Fibroblast of lung (primary cell): ENCODE measurements at places on chromosomes 5 and 9. TPM values are rescaled to one million over a fixed set of nuclear protein-coding genes. Genes with fewer than 3 reads are reported as not detected.

AK8 gene
- 0.17 and 0.26 TPM in 2 replicates for total RNA-seq

NMUR2 gene
- not detected in 2 replicates for total RNA-seq

CORO2A gene
- under 0.01 and 0.50 TPM in 2 replicates for total RNA-seq

THBS4 gene
- 1.5 and 2.3 TPM in 2 replicates for total RNA-seq

PCDHGA10 gene
- 7.4 and 10.2 TPM in 2 replicates for total RNA-seq

CDKN2B gene
- total RNA-seq = 29.0 and 44.9 TPM in 2 replicates

SLC6A19 gene
- total RNA-seq = not detected in 2 replicates

MLANA gene
- total RNA-seq = not detected in 2 replicates

BTNL8 gene
- not detected in 2 replicates for total RNA-seq

NR4A3 gene
- 5.6 and 9.1 TPM in 2 replicates for total RNA-seq

NADK2 gene
- total RNA-seq = 24.4 and 26.9 TPM in 2 replicates

ABLIM3 gene
- 37.2 and 48.1 TPM in 2 replicates for total RNA-seq

COMMD10 gene
- 31.6 and 35.8 TPM in 2 replicates for total RNA-seq

NSA2 gene
- 139 and 148 TPM in 2 replicates for total RNA-seq

IL17B gene
- total RNA-seq = not detected in 2 replicates

SOX30 gene
- under 0.01 TPM in 1 of 2 replicates, not detected in the other for total RNA-seq
